ENCODE measurements at places on chromosomes 3 and 15.

DNA sequence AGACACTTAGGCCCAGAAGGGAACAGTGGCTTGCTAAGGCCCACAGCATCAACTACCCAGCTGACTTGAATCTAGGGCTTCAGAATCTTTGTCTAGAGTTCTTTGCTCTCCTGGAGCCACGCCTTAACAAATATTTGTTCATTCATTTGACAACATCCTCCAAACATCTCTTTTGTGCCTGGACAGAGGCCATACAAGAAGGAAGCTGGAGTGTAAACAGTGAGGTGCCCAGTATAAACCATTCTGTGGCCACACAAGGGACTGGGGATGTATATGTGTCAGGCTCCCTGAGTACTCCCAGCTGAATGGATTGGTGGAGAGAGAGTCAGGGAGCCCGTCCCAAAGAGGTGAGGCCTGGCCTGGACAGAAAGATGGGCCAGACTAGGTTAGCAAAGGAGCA lies 3.4 kb downstream of the CIB2 start:
- no peak for DNase-seq

DNA sequence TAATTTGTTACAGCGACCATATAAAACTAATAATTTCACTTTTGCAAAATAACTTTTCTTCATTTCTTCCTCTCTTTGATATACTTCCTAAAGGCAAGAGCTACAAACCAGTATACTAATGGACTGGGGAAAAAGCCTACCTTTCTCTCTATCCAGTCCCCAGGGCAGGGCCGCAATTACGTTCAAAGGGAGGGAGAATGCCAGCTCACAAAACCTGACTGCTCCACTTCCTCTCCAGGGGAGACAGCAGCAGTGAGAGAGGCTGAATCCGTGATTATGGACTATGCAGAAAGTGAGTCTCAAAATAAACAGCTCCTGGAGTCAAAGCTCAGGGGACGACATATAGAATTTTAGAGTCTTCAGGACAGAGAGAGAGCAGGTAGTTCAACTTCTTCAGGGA lies 126.9 kb upstream of the HES1 start:
- no peak for DNase-seq

DNA sequence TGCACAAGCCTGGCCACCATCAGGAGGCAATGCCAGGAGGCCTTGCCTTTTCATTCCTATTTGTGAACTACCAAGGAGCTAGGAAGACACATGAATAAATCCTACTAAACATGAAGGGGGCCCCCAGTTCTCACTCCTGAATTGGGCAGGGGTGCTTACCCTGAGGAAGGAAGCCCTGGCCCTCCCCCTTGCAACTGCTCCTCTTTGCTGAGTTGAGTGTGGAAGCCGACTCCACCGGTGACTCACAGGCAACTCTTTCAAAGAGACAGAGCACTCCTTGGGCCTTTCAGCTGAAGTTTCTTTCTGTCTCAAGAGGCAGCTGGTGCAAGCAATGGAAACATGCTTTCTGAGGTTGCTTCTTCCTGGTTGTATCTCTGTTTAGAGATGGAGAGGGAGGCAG lies 1.7 kb downstream of the GABRG3 start:
- no peak for DNase-seq

- DNase-seq, result peak; percentile 3
Observed at GRCh38 chr3:121883507-121883906, 10.7 kb upstream of the SLC15A2 start.

- no peak for DNase-seq
Observed at GRCh38 chr3:108381529-108382140, 85.3 kb downstream of the HHLA2 start.

GRCh38 chr3:190119461-190120268 lies 1.0 kb downstream of the P3H2 start:
- peak; percentile 47 for DNase-seq

GRCh38 chr3:143514874-143515273 lies 333.4 kb downstream of the SLC9A9 start:
- no peak for DNase-seq

DNA sequence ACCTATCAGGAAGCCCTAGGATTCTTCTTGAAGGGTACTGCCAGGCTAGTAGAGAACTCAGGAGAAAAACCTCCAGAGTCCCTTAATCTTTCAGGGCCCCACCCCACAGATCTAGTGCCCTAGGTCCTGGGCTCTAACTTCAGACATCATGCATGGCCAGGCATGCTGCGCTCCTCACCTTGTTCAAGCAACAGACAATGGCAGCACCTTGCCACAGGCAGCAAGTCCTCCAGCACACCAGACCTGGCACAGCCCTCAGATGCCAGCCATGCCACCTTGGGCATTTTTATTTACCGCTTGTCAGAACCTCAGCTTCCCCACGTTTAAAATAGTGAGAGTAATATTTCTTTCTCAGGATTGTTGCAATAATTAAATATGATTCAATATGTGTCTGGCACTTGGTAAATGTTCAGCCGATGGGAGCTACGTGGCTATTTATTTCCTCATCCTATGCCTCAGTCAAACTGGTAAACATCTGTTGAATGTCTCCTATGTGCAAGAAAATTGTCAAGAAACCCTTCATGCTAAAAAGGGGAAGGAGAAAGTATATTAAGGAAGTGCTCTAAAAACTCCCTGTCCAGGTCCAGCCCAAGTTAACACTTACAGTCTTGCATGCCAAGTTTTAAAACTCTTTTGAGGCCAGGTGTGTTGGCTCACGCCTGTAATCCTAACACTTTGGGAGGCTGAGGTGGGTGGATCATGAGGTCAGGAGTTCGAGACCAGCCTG lies 14.5 kb upstream of the CCR1 start:
- no peak for DNase-seq

DNA sequence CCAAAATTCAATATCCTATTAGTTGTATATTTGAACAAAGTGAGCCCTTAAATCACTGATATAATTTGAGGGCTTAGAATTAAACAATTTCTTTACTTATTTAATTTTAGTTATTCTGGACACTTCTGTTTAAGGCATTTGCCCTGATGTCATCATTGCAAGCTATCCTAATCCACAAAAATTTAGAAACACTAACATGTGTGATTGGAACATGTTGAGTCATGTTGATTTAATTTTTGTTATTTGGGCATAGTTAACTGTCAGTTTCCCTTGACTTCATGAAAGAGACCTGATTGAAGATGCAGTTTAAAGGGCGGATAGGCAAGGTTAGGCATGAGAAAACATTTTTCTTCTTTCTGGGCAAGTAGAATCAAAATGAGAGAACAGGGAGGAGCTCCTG lies 682.6 kb downstream of the ROBO1 start:
- DNase-seq, result no peak

GRCh38 chr15:77545058-77545457 lies 87.7 kb downstream of the LINGO1 start:
- DNase-seq, result no peak

DNA sequence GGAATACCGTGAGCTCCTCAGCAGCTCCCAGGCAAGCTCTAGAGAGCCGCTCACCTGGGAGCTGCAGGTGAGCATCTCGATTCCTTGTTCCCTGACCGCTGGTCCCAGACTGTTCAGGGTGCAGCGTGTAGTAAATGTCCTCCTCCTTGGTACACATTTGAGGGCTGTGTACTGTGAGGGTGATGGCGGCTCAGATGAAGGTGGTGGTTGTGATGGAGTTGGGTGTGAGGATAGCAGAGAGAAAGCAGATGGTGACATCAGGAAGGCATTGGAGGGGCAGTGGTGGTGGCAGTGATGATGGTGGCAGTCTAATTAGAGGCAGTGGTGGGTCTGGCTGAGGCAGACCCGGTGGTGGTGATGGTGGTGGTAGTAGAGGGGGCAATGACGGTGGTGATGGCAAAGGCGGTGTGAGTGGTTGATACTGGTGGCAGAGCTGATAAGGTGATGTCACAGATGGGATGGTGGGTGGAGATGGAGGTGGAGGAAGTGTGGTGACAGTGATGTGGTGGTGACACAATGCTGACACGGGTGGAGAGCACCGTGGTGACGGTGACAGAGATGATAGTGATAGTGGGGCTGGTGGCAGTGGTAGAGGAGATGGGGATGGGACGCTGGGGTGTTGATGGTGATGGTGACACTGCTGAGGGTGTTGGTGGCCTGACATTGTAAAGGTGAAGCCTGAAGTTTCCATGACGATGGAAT lies at the start of gene DNAJB8:
Gene DNAJB8 (minus strand): TSS at position 51 of the 702 bp plus-strand sequence. CDS start 3,645 bp downstream, outside the sequence.
- DNase-seq, result no peak

DNA sequence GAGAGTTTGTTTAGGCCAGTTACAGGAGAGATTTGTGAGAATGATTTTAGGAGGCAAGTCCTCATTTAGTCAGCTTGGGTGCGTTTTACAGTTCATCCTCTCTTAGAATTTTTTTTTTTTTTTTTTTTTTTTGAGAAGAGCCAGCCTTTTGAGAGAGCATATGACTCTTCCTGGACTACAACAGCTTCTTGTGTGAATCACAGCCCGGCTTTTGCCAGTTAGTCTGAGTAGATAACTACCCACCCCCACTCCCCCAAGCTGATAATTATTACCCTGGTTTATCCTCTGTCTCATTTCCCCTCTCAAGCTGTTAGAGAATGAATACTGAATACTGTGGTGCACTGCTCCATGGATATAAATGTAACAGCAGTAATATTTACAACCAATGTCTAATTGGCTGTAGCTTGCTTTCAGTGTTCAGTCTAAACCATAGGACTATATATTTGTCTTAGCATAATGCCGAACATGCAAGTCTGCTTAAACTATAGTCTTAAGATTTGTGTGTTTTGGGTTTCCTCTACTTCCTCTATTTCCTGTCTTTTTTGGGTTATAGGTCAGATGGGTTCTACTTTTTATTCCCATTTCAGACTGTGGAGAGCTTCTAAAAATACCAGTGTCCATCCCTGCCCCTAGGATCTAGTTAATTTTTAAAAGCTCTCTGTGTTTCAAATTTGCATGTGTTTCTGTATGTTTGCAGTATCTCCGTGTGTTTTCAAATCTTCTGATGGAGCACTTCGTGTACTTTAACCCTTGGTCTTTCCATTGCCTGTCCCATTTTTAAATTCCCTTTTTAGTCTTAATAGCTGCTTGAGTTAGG lies 8.0 kb downstream of the CHD2 start:
- DNase-seq, result peak; percentile 92

- DNase-seq, result no peak
Observed at GRCh38 chr3:146929696-146930095, 324.6 kb upstream of the PLSCR5 start.

DNA sequence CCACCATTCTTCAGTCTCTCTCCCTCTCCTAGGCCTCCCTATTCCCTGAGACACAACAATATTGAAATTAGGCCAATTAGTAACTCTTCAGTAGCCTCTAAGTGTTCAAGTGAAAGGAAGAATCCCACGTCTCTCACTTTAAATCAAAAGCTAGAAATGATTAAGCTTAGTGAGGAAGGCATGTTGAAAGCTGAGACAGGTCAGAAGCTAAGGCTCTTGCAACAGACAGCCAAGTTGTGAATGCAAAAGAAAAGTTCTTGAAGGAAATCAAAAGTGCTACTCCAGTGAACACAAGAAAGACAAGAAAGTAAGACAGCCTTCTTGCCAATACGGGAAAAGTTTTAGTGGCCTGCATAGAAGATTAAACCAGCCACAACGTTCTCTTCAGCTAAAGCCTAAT lies 41.3 kb downstream of the PPM1L start:
- no peak for DNase-seq

GRCh38 chr3:100205171-100205570 lies 55.6 kb upstream of the TBC1D23 start:
- DNase-seq, result no peak

DNA sequence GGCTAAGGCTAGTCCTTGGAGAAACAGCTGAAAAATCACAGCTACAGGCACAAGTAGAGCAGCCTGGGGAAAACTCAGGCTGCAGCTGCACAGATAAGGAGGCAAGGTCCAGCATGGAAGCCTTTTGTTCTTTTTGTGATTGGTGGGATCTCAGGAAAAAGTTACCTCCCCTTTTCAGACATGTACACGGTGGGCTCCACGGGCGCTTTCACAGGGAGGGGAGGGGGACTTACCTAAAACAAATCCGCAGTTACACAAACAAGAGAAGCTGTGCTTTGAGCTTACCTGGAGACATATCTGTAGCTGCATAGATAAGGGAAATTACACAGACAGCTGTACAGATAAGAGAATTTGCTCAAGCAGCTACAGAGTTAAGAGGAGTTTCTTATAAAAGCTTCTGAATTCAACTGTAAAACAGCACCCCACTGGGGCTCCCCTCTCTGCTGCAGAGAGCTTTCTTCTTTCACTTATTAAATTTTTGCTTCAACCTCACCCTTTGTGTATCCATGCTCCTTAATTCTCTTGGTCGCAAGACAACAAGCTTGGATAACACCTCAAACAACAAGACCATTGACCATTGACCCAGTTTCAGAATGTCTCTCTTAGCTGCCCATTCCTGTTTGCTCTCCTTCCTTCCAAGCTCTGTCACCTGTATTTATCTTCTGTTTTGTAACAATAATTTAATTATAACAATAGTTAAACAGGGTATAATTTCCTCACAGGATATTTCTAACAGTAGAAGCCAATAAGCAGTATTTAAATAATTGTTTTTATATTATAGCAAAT lies 10.9 kb upstream of the CD200 start:
- DNase-seq, result no peak

DNA sequence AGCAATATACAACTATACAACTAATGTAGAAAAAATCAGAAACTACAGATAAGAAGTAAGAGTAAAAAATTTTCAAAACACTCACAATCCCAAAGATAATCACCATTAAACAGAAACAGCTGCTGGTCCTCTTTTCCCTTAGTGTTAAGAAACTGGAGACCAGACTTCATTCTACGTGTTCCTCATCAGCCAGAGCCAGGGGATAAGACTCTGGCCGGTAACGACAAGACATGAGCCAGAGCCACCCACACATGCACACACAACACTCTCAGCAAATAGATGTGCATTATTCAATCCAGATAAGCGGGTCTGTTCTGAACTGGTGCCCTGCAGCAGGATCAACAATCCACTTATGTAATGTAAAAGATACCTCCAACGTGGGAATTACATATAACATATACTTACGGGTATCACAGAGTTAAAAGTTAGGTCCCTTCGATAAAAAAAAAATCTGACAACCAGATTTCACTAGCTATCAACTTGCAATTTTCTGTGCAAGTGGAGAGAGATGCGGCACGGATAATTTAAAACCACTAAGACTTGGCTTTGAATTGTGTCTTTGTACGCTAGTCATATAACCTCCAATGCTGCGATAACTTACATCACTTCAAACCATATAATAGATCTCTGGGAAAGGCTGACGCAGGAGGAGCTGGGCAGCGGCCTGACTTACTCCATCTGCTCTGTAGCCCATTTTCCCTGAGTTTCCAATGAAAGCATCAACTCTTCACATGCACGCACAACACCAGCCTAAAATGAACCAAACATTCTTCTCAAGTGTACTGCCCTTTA lies 17.8 kb downstream of the PRICKLE2 start:
- DNase-seq, result no peak

GRCh38 chr3:59717679-59718205 lies 667.9 kb upstream of the CFAP20DC start:
- DNase-seq, result no peak

GRCh38 chr15:25717457-25718168 lies 145.5 kb downstream of the ATP10A start:
- no peak for DNase-seq

GRCh38 chr3:12443781-12444522 lies 40.3 kb upstream of the TSEN2 start:
- no peak for DNase-seq

Data from RCC 7860 (cell line).